D341Med (cell line): ENCODE measurements at places on chromosomes 6 and 20.
A peak's percentile ranks its signal among the peaks of the same experiment; 100 is the strongest.

DNA sequence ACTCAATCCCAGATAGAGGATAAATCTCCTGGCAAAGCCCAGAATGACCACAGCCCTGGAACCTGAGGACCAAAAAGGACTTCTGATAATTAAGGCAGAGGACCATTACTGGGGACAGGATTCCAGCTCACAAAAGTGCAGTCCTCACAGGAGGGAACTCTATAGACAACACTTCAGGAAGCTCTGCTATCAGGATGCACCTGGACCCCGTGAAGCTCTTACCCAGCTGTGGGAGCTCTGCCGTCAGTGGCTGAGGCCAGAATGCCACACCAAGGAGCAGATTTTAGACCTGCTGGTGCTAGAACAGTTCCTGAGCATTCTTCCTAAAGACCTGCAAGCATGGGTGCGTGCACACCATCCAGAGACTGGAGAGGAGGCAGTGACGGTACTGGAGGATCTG, 992 bp downstream of the ZSCAN16 start:
- no peak for DNase-seq

DNA sequence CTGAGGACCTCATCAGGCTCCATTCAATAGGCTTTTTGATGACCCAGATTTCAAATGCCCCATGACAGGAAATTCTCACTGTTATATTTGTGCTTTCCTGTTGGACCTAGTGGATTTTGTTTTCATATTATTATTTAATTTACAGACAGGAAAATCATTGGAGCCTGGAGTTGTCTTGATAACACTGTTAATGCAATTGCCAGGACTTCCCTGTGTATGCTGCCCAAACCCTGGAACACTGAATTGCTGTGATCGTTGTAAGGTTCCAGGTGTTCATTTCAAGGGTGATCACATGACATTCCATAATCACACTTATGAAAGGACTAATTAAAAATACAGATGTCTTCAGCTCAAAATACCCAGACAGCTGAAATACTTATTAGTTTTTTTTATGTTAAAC, 783.2 kb downstream of the DHX35 start:
- DNase-seq, result no peak

DNA sequence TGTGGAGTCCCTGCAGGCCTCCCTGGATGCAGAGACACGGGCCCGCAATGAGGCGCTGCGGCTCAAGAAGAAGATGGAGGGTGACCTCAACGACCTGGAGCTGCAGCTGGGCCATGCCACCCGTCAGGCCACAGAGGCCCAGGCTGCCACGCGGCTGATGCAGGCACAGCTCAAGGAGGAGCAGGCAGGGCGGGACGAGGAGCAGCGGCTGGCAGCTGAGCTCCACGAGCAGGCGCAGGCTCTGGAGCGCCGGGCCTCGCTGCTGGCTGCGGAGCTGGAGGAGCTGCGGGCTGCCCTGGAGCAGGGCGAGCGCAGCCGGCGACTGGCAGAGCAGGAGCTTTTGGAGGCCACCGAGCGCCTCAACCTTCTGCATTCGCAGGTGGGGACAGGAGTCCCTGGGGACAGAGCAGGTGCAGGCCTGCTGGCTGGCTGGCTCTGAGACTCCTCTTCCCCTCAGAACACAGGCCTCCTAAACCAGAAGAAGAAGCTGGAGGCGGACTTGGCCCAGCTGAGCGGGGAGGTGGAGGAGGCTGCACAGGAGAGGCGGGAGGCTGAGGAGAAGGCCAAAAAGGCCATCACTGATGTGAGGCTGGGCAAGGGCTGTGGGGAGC, 44.7 kb downstream of the MYH7B start:
- DNase-seq, result no peak

DNA sequence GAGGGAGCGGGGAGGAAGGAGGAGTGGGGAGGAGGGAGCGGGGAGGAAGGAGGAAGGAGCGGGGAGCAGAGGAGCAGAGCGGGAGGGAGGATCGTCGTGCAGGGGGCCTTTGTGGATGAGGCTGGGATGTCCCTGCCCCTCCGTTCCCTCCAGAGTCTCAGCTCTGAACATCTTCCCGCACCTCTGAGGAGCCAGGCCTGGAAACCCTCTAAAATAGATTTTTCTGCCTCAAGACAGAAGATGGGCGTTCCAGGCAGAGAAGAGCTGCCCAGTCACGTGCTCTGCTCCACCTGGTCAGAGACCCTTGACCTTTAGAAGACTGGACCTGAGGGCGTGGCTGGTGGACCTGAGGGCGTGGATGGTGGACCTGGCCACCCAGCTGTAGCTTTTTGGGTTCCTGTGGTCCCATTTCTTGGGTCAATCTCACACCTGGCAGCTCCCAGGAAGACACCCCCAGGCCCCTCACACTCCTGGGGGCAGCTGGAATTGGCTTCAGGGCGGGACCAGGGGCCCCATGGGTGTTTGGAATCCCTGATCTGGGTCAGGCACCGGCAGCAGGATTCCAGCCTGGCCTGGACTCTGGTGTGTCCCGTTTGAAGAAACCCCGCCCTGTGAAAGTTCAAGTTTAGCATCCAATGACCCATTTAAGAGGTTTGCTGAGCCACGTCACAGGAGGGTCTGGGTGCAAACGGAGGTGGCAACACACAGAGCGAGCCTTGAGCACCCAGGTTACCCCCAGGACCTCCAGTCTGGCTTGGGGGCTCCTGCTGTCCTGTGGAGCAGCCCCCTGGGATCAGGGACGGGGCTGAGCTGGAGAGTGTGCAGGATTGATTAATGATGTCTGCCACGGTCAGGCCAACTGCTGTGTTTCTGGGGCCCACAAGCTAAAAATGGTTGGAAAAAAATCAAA, 96.9 kb upstream of the BHLHE23 start:
- no peak for DNase-seq

- DNase-seq, result no peak
Observed at GRCh38 chr20:16661756-16662155, 68.1 kb upstream of the SNRPB2 start.

- DNase-seq, result no peak
Observed at GRCh38 chr6:30192076-30192475, 21.1 kb downstream of the TRIM26 start.

- DNase-seq, result no peak
Observed at GRCh38 chr20:48164566-48165400, 379.5 kb upstream of the SULF2 start.

- peak; percentile 76 for DNase-seq
Observed at GRCh38 chr20:53623454-53624211, 30.0 kb upstream of the ZNF217 start.

DNA sequence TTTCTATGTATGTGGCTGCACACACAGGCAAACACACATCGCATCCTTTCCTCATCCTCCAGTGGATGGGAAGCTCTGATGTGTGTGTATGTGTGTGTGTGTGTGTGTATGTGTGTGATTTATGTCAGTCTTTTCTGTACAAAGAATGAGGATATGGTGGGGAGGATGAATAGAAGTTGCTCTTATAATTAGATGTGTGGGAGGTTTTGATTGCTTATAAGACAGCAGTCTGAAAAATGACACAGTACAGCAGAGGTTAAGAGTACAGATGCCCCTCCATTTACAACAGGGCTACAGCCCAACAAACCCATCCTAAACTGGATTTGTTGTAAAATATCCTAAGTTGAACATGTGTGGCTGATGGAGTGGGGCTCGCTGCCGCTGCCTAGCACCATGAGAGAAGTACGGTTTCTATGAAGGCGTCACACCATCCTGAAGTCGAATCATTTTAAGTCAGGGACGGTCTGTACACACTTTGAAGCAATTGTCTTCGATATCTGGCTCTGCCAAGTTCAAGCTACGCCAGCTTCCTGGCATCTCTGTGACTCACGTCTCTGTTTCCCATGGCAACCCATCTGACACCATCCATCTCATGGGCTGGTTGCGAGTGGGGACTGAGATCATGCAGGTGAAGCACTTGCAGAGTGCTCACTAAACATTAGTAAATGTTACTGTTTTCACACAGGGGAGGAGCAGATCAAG, 252.6 kb downstream of the MYLK4 start:
- DNase-seq, result no peak

DNA sequence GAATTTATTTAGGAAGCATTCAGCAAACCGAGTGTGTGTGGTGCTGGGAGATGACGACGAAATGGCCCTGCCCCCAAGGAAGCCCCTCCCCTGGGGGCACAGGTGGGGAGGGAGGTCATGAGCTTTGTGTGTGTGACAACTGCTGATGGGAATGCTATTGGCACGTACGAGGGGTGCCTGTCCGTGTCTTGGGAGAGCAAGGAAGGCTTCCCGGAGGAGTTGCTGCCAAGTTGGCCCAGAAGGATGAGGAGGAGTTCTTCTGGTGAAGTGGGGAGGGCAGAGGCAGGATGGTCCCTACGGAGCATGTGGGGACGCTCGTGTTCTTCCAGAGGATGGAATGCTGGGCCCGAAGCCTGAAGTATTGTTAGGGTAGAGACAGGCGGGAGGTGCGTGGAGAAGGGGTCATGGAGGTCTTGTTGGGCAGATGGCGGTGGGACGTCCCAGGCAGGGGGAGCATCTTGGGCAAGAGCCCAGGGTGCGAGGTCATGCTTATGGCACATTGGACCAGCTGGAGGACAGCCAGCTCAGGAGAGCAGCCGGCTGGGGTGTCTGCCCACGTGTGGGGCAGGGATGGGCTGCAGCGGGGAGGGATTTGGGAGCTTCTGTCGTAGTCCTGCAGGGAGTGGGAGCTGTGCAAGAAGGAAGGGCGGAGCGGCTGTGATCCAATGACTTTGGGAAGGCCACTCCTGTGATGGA, 46.1 kb downstream of the SYNJ2 start:
- no peak for DNase-seq

DNA sequence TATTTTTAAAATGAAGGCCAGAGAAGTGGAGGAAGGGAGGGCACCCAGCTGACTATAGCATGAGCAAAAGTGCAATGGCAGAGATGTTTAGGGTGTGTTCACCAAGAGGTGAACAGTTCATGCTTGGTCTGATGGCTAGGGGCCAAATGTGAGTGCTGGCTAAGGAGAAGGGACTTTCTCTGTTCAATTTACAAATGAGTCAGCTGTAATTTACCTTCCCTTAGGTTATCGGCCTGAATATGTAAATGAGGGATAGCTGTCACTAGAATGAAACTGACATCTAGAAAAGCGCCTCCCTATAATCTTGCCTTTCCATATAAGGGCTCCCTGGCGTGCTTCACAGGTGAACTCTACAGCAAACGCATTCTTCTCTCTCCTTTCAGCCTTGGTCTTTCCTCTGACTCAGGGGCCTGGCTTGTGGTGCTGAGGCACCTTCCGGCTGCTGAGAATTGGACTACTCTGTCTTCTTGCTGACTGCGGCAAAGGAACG, 114.7 kb upstream of the BACH2 start:
- no peak for DNase-seq

GRCh38 chr6:159718634-159719033, 8.7 kb upstream of the WTAP start:
- DNase-seq, result no peak

DNA sequence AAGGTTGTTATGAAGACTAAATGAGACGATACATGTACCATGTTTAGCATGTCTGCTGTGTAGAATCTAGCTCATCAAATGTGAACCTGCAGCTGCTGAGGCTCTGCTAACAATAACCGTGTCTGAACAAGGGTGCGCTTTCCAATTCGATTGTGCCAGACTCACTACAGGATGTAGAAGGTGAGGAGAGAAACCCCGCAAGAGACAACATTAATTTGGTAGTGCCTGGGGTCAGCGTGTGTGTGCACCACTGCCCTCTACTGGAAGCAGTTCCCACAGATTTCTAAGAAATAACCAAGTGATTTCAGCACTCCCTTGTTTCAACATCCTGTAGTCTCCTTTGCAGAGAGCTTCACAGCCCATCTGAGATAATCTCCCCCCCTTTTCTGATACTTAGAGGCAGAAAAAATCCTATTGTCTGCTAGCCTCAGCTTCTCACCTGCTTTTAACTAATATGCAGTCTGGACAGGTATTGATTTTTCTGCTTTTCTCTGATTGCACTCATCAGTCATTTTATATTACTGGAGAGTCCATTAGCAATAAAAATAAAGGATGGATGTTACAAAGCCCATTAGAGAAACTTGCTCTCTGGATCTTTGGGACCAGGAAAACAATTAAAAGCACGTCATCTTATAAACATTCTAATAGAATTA, 96.7 kb upstream of the BACH2 start:
- DNase-seq, result peak; percentile 64

DNA sequence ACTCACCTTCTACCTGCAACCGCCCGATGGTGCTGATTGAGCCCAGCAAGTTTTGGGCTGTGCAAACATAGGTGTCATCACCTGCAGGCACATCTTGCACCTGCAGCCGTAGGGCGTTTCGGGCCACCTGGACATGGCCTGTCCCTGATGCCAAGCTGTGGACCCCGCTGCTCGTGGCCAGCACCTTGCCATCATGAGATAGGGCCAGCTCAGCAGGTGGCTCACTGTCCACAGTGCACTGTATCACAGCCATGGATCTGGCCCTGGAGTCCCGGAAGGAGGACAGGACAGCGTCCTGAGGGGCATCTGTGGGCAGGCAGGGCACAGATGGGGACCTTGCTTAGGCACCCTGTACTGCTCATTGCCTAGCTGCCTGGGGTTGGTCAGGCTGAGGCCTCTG, 10.1 kb upstream of the ADAM33 start:
- DNase-seq, result no peak

DNA sequence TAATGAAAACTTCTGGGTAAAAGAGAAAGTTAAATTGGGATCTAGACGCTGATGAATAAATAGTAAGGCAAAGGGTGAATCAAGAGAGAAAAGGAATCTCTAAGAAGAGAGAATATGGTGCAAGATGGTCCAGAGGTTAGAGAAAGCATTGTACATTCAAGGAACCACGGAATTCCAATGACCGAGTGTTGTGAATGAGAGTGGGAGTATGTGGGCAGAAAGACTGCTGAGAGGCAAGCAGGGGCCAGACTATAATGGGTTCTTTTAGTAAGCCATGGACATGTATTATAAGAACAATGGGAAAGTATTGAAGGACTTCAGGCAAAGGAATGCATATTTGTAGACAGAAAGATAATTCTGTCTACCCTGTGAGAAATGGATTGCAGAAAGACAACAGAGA, 45.2 kb downstream of the SPTLC3 start:
- no peak for DNase-seq

DNA sequence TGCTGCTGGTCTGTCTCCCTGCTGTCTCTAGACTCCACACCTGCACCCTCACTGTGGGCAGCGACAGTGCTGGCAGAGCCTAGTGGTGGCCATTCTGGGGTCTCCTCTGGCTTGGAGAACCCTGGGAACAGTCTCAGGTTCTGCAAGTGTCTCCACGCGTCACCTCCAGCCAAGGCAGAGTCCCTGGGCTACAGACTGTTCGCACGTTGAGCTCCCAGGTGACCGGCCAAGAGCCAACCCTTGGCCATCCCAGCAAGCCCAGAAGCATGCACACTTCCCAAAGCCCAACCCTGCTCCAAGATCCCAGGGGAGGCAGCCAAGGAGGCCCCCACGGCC, 4.8 kb downstream of the EEF1A2 start:
- peak; percentile 14 for DNase-seq

DNA sequence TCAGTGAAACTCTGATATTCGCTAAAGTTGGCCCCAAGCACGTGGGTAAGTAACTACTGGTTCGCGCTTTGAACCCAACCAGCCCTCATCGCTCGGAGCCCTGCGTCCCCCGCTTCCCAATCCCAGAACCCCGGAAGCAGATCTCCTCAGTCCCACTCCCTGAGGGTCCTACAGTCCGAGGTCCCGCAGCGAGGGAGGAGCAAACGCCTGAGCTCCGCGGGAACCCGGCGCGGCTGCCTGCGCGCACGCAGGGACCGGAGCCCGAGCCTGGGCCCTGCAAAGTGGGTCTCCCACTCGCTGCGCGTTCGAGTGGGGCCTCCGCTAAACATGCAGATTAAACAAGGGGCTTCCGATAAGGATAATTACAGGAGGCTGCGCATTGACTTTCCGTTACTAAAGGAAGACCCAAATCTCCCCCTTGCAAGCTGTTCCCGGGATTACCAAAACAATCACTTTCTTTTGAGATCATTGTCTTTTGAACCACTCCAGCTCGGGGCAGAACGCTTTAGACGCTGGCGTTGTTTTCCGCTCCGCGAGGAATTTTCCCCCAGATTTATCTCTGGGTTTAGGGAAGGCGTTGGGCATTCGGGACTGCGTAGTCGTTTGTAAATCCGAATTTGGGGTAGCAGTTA, 1.3 kb upstream of the VSX1 start:
- DNase-seq, result peak; percentile 57
